Retina (tissue), 1 donor: ENCODE measurements at places on chromosomes 5 and 9.
A peak's percentile ranks its signal among the peaks of the same experiment; 100 is the strongest.

DNA sequence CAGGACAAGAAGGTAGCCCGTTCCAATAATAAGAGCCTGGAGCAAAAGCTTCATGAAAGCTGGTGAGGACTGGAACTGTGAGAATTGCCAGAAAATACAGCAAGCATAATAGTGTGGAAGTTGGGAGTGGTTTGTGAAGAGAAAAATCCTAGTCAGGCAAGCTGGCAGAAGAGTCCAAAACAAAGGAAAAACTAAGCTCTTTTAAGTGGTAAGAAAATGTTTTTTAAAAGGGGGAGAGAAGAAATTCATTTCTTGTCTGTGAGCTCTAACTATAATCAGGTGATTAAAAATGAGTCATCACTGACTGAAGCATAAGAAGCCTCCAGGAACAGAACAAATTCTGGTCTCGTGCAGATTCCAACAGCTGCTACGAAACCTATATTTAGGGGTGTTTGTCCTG is 102.6 kb downstream of the CAAP1 start:
- DNase-seq: no peak

DNA sequence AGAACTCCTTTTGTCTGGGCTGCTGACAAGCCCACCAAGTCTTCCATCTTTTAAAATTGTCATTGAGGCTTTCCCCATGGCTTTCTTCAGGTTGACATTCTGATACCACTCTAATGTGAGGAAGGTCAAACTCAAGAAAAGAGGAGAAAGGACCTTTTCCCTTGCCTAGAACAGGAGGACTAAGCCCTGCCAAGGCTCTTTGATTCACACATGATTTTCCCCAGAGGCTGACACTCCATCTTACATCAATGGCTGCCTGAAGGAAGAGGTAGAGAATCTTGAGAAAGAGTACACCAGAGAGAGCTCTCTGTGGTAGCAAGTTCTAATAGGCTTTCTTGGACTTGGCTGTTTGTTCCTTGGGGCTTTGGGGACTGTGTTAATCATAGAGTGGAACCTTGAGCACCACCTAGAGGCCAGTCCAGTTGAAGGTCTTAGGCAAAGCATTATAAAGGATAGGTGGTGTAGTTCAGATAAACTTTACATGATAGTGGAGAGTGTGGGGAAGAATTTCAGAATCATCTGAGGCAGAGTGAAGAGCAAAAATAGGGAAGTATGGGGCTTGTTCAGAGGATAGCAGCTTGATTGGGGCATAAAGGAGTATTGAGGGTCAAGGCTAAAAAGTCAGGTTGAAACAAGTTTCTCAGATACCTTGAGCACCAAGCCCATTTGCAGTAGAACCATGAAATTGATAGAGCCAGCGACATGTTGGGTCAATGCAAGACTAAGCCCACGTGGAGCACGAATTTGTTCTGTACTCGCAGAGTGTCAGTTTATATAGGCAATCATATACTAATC is 36.7 kb downstream of the NDFIP1 start:
- DNase-seq: peak; percentile 60

DNA sequence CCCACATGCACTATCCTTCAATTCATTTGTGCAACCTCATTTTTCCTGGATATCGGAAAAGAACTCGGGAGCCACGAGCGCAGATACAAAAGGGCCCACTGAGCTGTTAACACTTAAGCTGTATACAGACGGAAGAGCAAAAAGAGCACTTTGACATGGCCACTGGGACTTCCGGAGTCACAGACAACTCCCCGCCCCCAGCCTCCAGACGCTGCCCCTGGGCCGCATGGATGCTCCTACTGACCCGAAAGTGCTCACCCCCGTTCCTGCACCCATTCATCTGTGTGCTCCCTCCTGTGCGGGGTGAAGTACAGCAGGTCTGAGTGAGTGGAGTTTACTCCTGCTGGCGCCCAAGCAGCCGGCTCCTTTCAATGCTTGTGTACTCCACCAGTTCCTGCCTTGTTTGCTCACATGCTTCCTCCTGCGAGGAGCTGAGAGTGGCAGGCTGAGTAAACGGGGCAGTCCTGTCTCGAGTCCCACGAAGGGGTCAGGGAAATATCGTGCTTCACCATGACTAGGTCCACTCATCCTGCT is 901.0 kb upstream of the CTNND2 start:
- no peak for DNase-seq

GRCh38 chr9:78292026-78292425 is 4.9 kb upstream of the PSAT1 start:
- DNase-seq: no peak

DNA sequence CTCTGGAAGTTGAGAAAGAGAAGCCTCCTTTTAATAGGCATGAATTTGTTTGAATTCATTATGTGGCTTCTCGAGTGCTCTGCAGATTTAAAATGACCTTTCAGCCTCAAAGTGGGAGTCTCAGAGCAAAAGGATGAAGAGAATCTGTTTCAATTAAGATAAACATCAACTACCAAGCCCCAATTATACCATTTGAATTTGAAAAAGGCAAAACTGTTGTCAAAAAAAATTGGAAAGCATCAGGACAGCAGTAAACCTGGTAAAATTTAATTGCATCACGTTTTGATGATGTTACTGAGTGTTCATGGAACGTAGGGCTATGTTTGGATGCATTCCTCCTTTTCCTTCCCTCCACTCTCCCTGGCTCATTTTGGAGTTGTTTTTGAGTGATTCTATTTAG is 637.2 kb downstream of the PDE4D start:
- DNase-seq: no peak
